ENCODE measurements at places on chromosomes 12 and 14.
A peak's percentile ranks its signal among the peaks of the same experiment; 100 is the strongest.

- no peak for DNase-seq
Measured at GRCh38 chr12:121300083-121300819, 3.7 kb upstream of the CAMKK2 start.

DNA sequence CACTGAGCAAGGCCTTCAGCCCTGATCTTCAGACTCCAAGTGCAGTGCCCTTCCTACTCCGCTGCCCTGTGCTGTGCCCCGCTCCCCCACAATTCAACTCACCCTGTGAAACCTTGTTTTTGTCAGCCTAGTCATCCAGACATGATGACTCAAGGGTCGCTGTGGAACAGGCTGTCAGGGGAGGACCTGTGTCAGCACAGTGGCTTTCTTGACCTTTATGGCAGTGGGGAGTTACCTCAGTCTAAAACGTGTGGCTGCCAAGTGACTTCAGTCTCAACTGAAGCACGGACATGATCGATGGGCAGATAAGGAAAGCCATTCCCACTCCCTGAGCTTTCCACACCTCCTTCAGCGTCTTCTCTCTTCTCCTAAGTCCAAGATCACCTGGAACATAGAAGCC is 16.3 kb upstream of the FLVCR2 start:
- peak; percentile 47 for DNase-seq

DNA sequence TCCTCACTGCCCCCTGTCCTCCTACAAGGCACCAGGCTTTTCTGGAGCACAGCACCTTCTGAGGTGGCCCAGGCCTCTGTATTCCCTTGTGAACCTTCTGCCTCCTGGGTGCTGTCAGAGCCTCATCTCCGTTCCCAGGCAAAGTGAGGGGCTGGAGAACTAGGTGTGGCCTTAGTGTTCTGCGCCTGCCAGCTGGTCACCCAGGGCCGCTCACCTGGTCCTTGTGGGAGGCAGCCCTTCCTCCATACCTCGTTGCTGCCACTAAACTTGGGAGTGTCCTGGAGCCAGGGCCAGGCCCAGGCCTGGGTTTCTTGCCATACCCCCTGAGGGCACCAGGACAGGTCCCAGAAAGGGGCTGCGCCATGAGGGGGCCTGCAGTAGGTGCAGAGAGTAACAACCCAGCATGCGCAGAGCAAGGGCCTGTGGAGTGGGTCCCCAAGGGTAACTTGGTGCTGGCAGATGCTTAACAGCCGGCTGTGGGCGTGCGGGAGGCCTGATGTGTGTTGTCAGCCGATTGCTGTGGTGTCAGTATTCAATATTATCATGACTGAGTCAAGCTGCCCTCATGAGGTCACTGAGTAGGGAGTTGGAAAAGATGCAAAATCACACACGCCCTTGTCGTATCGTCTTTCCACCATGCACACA is 17.1 kb downstream of the OTUB2 start:
- DNase-seq, result no peak

GRCh38 chr12:113973109-113973904 is 7.2 kb upstream of the RBM19 start:
- DNase-seq, result no peak

DNA sequence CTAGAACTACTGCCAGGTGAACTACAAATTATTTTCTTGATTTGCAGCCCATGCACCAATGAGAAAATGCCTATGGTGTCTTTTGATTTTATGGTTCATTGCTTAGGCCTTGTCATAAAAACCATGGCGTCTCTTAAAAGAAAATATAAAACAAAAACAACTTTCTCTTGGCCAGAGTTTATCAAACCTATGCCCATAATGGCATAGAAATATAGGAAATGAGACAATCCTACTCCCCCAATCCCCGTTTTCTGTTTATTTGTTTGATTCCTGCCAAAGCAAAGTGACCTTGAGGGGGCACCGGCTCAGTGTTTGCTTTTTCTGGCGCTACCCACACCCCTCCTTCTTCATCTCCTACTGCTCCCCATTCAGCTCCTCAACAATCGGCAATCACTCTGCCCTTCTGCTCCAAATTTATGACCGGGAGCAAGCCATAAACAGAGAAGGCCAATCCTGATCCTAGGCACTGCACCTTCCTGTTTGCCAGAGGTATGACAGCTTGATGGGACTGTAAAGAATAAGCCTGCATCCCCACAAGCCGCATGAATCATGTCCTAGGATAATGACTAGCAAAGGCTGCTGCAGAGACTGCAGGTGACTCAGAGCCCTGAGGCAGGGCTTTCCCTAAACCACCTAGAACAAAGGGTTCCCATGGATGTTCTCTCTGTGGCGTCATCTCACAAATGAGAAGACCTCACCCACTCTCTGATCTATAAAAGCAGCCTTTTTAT is 874.9 kb downstream of the NRXN3 start:
- no peak for DNase-seq

- peak; percentile 8 for DNase-seq
Measured at GRCh38 chr12:102503056-102503681, 22.8 kb upstream of the IGF1 start.

DNA sequence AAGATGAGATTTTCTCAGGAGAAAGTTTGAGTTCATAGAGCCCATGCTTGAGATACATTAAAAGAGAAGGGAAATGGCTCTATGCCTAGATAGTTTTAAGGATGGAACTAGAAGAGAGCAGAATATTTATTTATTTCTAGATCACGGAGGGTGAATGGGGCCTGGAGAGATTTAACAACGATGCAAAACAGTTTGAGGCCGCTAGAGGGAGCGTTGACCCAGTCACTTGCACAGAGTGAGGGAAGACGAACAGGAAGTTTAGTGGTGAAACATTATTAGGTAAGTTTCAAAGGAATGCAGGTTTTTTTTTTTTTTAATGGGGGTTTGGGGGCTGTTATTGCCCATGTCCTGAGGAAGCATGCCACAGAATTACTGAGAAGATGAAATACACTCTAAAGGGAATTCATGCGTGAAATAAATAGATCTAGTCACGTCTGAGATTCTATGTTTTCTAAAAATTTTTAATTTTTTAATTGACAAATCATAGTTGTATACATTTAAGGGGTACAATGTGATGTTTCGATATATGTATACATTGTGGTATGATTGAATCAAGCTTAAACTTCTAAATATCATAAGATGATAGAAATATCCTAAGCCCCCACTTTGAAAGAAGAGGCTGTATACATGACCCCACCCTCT is 14.8 kb upstream of the PPP1R1A start:
- peak; percentile 71 for DNase-seq

GRCh38 chr12:10140001-10140400 is 10.0 kb upstream of the CLEC7A start:
- peak; percentile 41 for DNase-seq

- peak; percentile 14 for DNase-seq
Measured at GRCh38 chr12:43835264-43835655, 621 bp upstream of the TMEM117 start.

DNA sequence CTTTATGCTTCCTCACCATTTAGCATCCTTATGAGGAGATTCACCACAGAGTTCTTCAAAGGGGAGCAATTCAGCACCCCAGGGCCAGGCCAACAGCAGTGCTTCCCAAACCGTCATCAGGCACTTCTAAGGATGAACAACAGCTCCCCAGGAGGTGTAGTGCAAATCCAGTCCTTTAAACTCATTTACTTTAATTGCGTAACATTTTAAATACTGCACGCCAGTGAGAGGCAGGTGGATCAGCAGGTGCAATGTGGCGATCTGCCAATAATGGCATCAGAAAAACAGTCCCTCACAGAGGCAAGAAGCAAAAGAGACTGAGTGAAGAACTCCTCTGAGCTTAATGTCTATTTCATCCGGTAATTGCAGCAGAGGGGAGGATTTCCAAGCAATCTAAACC is 770.9 kb upstream of the FOXG1 start:
- DNase-seq, result no peak

GRCh38 chr12:123519141-123520001 is 14.1 kb downstream of the RILPL1 start:
- no peak for DNase-seq

GRCh38 chr12:72493407-72493806 is 221.2 kb downstream of the TRHDE start:
- DNase-seq, result no peak

DNA sequence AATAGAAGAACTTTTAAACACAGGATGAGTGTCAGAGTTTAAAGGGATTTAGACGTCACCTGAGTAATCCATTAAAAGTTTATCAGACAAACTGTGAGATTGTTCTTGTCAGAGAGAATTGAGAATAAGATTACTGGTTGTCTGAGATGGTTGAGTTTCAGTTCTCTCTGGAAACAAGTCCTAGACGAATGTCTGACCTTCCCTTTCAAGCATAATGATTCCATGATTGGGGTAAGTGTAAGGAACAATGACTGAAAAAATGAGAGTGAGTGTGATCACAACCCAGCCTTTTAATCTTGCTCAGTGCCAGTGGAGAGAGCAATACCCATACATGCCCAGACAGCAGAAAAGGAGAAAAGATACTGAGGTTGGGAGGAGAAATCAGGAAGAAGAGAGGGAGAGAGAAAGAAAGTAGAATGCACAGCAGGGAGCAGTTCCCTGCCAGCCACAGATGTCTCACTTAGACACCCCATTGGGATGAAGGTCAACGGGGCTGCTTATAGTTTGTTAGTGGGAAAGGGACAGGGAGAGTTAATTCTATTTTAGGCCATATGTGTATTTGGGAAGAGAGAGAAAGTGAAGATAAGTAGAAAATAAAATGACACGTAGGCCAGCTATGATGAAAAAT is 4.3 kb downstream of the GRIP1 start:
- no peak for DNase-seq

DNA sequence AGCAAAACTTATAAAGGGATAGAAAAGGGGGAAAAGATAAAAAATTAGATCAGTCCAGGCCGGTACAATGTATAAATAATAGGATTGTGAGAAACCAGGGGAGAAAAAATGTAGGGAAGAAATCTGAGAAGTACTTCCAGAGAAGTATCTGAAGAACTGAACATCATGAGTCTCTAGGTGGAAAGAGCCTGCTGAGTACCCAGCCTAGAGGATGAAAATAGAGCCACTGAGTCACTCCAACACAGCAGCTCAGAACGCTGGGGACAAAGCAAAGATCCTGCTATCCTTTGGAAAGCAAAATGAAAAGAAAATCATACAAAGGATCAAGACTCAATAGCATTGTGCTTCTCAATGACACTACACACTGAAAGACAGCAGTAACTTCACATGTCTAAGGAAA is 138.0 kb downstream of the ANO6 start:
- DNase-seq, result no peak

- no peak for DNase-seq
Measured at GRCh38 chr14:91250912-91251311, 6.4 kb upstream of the GPR68 start.

Data from CD4-positive, alpha-beta T cell treated with Interleukin-4 for 4 hours (primary cell).